ENCODE measurements at places on chromosomes 13 and 19.

DNA sequence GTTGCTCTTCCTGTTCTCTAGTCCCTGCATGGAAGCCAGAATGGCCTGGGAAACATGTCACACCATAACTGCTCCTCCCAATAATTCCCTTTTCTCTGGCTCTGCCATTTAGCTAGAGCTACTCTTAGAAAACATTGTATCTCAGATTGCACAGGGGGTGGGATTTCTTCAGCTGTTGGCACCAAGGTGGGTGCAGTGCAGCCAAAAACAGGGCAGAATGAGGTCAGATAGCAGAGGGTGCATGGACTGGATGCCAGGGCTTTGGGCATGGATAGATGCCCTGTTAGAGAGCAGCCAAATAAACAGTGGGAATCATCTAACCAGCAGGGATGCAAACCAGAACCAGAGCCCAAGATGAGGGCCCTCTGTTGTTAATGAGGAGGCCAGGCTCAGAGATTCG is 4.9 kb upstream of the AMER2 start:
- no peak for DNase-seq

GRCh38 chr19:50909240-50910070 is 1.7 kb downstream of the KLK4 start:
- DNase-seq, result no peak

GRCh38 chr19:12000152-12000981 is 35.1 kb downstream of the ZNF433 start:
- DNase-seq, result no peak

- no peak for DNase-seq
These were observed 43.1 kb upstream of the STARD13 start for GRCh38 chr13:33328701-33329100.

DNA sequence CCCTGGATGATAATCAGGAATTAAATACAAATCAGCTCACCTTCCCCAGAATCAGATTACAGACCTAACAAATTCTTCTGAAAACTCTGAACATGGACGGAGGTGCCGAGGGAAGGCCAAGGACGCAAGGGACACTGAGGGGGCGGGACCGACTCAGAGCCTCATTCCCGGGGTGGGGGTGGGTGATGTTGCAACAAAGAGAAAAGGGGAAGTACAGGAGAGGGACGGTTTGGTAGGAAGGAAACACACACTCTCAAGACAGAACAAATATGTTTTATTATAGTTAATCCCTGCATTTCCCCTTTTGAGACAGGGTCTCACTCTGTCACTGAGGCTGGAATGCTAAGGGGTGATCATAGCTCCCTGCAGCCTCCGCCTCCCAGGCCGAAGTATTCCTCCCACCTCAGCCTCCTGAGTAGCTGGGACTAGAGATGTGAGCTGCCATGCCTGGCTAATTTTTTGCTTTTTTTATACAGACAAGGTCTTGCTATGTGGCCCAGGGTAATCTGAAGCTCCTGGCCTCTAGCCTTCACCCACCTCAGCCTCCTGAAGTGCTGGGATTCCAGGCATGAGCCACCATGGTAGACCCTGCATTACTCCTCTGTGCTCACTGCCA is 786 bp upstream of the LILRA2 start:
- DNase-seq, result no peak

DNA sequence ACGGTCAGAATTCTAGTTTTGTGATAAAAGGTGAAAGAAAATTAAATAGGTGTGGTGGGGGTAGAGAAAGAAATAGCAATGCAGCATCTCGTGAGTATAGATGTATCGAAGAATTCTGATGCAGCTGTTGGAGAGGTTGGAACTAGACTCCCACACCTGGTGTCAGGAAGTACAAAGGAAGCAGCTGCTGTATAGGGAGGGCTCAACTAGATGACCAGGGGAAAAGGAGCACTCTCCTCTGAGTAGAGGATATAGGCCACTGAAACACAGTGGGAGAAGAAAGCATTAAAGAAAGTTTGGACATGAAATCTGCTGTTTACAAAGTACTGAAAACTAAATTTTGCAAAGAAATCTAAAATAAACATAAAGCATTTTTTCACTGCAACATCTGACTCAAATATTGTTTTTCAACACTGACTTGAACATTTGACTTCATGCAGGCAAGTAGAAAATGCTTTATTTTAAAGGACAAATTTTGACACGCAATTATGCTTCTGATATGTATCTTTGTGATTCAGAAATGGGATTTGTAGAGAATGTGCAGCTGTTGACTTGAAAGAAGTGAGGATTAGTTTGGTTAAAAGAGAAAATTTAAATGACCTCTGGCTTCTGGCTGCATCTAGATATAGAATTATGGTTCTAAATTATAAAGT is 82.2 kb downstream of the MIPEP start:
- no peak for DNase-seq

GRCh38 chr19:34430738-34431625 is 2.8 kb downstream of the UBA2 start:
- no peak for DNase-seq

DNA sequence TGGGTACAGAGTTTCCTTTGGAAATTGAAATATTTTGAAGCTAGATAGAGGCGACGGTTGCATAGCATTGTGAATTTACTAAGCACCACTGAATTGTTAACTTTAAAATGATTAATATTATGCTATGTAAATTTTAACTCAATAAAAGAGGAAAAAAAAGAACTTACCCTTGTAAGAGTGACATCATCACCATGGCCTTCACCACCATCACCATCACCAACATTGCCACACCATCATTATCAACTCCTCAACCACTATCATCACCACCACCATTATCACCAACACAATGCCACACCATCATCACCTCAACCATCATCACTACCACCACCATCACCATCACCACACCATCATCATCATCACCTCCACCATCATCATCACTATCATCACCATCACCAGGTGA is 113.9 kb downstream of the TUBA3C start:
- DNase-seq, result no peak

GRCh38 chr13:48232420-48233045 is 473 bp upstream of the ITM2B start:
- DNase-seq, result no peak

DNA sequence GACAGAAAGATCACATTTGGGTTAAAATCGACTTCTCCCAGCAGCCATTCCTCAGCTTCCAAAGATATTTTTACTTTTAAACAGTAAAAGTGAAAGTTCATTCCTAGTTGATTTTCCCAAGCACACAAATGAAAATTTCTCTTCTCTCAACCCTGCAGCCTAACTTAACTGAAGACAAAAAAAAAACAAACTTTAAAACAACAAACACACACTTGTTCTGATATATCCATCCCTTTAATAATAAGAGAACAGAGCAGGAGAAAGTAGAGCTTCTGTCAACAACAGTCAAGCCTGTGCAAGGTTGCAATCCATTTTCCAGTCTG is 72.9 kb downstream of the STK24 start:
- DNase-seq, result no peak

DNA sequence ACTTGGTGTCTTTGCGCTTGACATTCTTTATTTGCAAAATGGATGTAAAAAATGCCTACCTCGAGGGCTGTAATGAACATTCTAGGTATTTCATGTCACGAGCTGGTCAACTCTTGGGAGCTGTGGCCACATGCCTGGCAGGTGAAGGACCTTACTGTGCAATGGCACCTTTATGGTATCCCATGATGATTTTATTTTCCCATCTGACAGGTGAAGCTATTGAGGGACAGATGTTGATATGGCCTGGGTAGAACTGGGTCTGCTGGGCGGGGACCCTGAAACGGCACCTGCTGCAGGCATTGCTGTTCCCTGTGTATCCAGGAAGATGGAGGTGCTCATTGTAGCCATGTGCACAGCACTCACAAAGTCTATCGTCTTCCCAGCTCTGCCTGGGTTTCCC is 332.2 kb downstream of the TEX29 start:
- no peak for DNase-seq

GRCh38 chr13:30654430-30654829 is 36.7 kb downstream of the USPL1 start:
- no peak for DNase-seq

DNA sequence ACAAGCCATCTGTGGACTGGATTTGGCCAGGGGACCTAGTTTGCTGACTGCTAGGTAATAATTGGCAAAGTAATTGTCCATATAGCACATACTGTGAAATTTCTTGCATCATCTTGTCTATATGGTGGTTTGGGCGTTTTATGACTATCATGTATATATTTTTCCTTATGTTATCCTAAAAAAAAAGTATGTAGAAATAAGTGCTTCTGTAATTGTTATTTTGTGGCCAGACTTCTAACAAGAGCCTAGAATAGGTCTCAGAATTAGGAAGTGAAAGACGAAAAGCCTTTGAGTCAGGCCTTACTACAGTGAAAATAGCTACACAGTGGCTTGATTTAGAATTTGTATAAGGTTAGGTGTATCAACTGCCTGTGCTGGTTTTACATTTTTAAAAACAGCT is 4.2 kb downstream of the FNDC3A start:
- no peak for DNase-seq

GRCh38 chr13:78700121-78700910 is 41.4 kb upstream of the OBI1 start:
- DNase-seq, result no peak

DNA sequence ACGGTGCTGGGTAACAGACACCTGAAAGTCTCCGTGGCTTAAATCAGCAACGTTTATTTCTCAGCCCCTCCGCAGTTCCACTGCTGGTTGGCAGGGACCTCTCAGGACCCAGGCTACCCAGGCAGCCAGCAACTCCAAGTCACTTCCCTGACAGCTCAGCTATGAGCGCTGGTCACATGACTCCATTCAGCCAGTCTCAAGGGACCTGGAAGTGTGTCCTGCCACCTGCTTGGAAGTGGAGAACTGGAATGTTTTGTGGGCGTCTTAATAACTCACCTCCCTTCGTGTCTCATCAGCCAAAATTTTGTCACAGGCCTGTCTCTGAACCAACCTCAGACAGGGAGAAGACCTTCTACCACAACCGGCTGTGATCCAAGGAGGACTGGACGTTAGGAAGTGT is 72.8 kb downstream of the DPF1 start:
- DNase-seq, result no peak

- DNase-seq, result no peak
These were observed 7.4 kb downstream of the BRD4 start for GRCh38 chr19:15324791-15325519.

DNA sequence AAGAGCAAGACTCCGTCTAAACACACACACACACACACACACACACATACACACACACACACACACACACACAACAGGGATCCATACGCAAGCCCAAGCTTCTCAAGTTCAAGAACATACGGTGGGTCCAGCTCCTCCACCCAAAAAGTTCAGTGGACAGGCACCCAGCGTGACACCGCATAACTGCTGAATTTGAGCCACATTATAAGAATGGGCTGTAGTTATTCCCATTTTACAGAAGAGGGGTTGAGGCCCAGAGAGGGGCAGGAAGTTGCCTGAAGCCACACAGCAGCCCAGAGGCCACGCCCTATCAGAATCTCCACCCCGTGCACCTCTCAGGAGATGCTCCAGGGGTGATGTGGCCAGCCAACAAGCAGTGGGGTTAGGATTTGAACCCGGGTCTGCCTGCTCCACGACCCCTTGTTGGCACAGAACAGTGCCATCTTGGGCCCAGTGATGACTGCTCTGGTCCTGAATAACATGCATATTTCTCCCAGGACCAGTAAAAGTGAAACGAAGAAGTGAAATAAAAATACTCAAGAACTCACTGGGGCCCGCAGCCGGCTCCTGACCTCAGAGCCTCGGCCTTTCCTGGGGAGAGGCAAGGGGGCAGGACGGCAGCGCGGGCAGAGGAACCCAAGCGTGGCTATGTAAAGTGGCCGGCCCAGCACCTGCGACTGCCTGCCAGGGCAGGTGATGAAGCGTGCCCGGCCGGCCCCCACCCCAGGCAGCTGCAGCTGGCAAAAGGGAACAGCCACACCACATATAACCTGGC is 61.9 kb downstream of the AP1M1 start:
- no peak for DNase-seq

DNA sequence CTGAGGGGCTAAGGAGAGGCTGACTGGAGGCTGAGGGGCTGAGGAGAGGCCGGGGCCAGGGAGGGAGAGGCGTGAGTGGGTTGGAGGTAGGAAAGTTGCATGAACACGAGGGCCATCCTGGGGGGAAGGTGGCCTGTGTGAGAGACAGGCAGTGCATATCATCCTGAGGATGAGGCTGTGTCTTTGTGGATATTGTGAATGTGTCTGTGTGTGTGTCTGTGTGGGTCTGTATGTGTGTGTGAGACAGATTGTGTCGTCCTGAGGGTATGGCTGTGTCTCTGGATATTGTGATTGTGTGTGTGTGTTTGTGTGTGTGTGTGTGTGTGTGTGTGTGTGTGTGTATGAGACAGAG is 422 bp downstream of the ZNF71 start:
- no peak for DNase-seq

GRCh38 chr19:33157906-33158305 is 26.0 kb downstream of the WDR88 start:
- DNase-seq, result no peak

DNA sequence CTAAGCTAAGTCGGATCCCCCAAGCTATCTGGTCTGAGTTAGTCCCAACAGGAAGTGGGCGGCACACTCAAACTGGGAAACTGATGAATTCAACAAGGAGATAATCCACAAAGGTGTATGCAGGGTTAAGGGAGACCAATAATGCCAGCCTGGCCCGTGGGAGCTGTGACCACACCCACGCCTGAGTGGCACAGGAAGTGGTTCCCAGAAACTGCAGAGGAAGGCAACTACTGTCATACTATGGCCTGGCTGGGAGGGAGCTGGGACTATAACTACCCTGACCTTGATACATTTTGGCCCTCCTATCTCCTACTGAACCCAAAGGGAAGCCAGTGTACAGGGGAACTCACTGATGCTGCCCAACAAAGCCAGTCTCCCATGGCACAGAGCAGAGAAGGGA is 85.5 kb upstream of the TDRD3 start:
- no peak for DNase-seq

GRCh38 chr13:73177916-73178565 is 119.2 kb downstream of the KLF5 start:
- DNase-seq, result no peak

DNA sequence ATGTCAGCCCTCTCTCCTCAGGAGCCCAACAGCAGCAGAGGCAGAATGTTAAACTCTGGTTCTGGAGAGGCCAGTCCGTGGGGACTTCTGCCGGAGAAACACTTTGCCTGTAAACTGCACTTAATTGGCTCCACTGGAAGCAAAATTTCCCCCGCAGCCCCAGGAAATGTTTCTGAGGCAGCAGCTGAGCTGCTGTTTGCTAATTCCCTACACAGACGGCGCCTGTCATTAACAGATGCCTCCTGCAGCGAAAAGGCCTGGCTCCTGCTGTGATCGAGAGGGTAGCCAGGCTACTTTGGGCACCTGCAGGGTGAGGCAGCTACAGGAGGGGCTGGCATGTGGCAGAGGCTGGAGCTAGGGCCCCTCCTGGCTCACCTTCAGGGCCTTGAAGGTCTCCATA is 5.2 kb upstream of the TM6SF2 start:
- DNase-seq, result no peak

GRCh38 chr19:30395283-30395682 is 23.1 kb downstream of the ZNF536 start:
- no peak for DNase-seq

DNA sequence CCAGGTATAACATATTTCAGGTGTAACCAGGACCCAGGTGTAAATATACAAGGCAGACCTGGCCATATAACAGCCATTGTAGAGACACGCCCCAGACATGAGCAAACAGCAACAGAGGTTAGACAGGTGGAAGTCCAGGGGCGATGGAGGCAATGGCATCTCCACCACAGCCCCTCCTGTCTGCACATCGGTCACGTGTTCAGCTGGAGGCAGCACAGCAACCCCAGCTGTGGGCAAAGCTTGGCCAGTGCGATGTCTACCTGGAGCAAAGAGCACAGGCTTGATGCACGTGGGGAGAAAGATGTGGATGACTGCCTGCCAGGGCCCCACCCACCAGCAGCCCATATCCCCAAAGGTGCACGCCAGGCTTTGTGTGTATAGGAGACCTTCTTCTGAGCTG is 4.4 kb downstream of the CYP4F2 start:
- DNase-seq, result no peak

All from activated effector memory CD4-positive, alpha-beta T cell treated with Interleukin-2 at 50 U/mL for 16 hours (primary cell).